Lung microvascular endothelial cell (primary cell): ENCODE measurements at places on chromosomes 3 and 15. TPM values are rescaled to one million over a fixed set of nuclear protein-coding genes. Genes with fewer than 3 reads are reported as not detected.
A peak's percentile ranks its signal among the peaks of the same experiment; 100 is the strongest.

DNA sequence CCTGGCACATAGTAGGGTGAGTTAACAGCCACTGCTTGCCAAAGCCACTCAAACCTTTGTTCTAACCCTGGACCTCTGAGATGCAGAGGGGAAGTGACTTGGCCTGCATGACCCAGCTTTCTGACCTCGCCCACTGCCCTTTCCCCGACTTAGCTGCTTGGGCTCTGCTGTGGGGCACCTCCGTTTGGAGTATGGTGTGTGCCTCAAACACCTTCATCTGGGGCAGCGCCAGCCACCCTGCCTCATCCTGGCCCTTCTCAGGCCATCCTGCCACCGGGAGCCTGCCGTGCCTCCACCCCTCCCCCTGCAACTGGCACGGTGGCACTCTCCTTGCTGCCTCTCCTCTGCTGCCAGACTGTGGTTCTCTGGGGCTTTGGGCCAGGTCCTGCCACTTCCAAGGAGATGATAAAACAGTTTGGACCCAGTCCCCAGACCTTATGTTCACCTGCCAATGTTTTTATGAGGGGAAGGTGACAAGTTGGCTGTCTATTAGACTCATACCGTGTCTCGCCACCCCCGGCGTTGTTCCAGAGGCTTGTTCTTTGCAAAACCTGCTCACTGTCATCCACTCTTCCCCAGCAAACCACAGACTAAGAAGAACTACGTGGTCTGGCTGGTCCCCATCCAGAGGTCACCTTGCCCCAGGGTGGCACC, 32.2 kb downstream of the SLC6A6 start:
- no peak for DNase-seq

DNA sequence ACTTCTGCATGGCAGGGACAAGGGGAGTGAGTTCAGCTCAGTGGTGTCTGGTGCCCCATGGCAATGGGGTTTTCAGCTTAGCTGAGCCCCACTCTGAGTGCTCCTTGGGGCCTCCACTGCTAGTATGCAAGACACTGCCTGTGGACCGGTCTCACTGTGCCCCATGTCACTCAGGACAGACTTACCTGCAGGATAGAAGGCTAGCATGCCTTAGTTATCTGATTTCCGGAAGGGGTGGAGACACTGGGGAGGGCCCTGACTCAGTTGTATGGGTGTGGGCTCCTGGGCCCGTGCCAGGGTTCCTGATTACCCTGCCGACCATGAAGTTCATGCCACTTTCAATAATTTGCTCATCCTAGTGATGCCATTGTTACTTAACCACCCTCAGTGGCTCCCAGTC, 4.3 kb upstream of the SLC6A20 start:
- DNase-seq, result no peak

- no peak for DNase-seq
Observed at GRCh38 chr3:25377042-25377441, 51.0 kb upstream of the RARB start.

Gene RARRES1
- 1.8 and 2.4 TPM in 2 replicates for total RNA-seq

DNA sequence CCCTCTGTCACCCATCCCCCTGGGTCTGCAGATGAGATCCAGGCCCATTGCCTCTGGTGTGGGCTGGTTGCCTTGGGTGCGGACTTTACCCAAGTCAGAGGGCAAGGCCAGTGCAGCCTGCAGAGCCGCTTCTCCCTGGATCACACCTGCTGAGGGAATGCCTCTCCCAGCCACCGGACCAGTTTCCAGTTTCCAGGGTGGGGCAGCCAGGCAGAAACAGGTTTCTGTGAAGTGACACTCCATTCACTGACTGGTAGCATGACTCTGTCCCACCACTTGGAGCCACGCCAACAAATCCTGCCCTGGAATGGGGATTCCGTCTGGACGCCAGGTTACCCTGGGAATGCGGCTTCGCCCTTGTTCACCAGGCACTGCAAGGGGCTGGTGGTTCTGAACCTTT, 30.0 kb downstream of the PAQR5 start:
- no peak for DNase-seq

GRCh38 chr3:31754575-31755278, 222.0 kb downstream of the STT3B start:
- no peak for DNase-seq

Gene TF
- total RNA-seq, result 0.20 TPM in 1 of 2 replicates, not detected in the other

GRCh38 chr15:31159837-31160236, 58.3 kb upstream of the TRPM1 start:
- no peak for DNase-seq

Gene MYEF2
- total RNA-seq, result 5.9 and 7.7 TPM in 2 replicates

Gene LSG1
- total RNA-seq, result 48.6 and 54.6 TPM in 2 replicates

Gene RGMA
- 0.20 and 0.22 TPM in 2 replicates for total RNA-seq

DNA sequence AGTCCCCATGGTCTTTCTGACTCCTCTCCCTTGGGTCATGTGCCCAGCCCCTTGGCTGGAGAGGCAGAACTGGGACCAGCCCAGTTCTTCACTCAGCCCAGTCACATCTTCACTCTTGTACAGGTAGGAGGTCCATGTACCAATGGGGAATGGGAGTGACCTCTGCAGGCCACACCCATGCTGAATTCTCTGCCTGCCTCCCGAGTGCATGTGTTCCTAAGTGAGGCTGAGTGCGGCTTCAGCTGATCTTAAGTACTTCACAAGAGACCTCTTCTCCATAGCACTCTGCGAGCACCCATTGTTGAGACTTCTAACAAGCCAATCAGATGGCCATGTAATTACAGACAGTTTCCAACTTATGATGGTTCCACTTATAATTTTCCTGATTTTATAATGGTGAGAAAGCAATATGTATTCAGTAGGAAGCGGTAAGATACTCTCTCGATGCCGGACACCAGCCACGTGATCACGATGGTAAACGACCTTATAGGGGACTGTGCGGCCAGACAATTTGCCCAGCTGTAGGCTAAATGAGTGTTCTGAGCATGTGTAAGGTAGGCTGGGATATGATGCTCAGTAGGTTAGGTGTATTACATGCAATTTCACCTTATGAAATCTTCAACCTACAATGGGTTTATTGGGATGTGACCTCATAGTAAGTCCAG, 112.1 kb downstream of the KLF13 start:
- DNase-seq, result no peak

Gene PP2D1
- total RNA-seq, result not detected in 2 replicates

Gene ARGFX
- not detected in 2 replicates for total RNA-seq

- DNase-seq, result no peak
Observed at GRCh38 chr3:18044971-18045880, 302.8 kb upstream of the TBC1D5 start.

DNA sequence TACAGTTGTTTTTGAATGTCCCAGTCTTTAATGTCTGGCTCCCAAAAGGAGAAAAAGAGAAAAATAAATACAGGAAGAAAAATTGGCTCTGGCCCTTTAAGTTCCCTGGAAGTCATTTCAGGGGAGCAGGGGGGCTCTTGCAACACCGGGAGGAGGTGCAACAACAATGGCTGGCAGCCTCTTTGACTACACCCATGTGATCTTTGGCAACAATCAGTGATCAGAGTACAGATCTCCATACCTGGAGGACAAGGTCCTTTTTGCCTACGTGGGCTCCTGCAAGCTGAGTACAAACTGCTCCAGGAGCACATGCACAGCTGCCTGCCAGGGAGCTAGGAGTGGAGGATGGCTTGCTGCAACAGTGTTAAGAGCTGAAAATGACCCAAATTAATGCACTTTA, 63.9 kb downstream of the GLCE start:
- peak; percentile 23 for DNase-seq

DNA sequence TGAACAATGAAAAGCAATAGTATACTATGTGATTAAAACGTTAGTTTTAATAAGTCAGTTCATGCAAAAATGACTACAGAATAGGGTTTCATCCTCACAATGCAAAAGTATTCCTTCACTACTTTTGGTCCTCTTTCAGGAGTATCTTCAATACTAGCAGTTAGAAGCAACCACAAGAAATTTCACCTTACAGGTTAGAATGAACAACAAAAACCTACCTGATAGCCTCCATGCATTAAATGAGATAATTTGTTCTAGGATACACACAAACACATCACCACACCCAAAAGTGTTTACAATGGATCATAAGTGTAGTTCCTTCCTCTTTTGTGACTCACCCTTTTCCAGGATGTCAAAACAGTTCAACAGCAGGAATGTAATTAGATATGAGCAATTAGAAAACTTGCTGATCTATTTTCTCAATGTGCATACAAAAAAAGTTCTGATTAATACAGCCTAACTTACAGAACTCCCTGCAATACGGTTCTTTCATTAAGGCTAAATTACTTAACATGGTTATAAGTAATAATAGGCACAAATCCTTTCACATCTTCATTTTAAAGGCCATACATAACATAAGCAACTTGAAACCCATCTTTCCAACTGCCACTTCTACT, 21.6 kb downstream of the UACA start:
- peak; percentile 85 for DNase-seq

Gene SLC22A13
- total RNA-seq, result under 0.01 TPM in 2 replicates

GRCh38 chr3:66598168-66598567, 97.3 kb upstream of the LRIG1 start:
- DNase-seq, result no peak

- no peak for DNase-seq
Observed at GRCh38 chr3:12797892-12798558, 1.5 kb downstream of the CAND2 start.

Gene LRRC31
- not detected in 2 replicates for total RNA-seq
